Spinal cord (tissue), 10 donors: ENCODE measurements at places on chromosomes 1 and 21.

DNA sequence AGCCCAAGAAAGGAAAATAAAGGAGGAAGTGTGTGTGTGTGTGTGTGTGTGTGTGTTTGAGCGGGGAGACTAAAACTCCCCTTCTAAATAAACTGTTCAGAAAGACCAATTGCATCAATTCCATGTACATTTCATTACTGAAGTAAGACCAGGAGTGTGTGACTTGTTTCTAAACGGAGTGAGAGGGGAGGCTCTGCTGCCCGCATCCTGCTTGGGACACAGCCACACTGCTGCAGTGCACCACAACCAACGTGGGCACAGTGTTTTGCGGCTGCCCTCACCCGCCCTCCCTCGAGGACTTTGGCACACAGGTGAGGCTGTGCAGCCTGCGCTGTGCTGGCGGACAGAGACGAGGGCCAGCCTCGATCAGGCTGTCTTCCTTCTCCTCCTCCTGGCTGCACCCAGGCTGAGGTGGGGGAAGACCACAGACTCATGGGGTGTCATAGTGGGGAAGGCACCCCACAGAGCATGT lies 31.0 kb upstream of the H6PD start:
- DNase-seq, result no peak

GRCh38 chr1:167432780-167433179 lies 85.5 kb downstream of the CD247 start:
- no peak for DNase-seq

- no peak for DNase-seq
Measured at GRCh38 chr1:215677112-215677511, 110.0 kb downstream of the KCTD3 start.

DNA sequence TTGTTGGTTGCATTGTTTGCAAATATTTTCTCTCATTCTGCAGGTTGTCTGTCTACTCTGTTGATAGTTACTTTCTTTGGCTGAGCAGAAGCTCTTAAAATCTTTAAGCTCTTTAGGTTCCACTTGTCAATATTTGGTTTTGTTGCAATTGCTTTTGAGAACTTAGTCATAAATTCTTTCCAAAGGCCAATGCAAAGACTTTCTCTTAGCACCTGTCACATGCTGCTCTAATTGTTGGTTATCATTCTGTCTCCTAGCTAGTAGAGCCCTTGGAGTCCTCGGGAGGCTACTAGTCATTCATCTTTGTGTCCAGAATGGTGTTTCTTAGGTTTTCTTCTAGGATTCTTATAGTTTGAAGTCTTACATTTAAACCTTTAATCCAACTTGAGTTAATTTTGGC lies 312.7 kb upstream of the PROX1 start:
- DNase-seq, result no peak

DNA sequence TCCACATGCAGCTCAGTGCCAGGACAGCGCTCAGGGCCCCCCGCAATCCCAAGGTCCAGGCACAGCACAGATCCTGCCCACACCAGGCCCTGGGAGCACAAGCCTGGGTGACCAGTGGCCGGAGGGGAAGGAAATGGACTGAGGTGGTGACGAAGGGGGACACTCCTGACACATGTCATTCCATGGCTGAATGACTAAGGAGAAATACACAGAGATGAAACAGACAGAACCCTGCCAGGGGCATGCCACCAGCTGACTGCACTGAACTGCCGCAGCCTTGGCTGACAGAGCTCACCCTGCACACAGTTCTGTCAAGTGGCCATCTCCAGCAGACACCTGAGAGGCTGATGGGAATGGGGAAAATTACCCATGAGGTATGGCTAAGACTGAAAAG lies 56.1 kb downstream of the HSF2BP start:
- DNase-seq, result no peak

DNA sequence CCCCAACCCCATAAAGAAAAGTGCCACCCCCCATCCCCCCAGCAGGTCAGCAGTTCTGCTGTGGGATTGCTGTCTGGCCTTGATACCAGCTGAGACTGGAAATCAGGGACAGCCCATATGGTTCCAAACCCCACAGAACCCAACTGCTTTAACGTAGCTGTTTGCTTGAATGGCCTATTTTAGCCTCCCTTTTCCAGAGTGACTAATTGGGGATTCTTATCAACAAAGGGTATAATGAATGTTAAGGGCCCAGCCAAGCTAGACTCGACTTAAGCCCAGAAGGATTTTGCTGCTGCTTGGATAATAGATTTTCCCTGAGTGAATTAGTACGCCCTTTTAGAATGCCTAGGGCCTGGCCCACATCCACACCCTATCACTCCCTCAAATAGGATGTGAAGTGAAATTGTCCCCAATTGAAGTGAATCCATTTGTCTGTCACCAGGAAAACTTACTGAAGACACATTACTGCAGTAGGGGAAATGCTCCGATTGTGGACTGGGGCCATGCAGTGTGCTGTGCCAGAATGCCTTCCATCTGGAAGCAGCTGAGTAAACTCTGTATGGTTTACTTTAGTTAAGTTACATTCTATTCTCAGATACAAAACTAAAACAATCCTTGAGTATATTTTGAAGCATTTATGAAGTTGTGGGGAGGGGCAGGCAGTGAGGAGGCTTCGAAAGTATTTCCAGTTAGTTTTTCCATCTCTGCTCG lies 156.9 kb downstream of the DHRS3 start:
- peak; percentile 86 for DNase-seq

DNA sequence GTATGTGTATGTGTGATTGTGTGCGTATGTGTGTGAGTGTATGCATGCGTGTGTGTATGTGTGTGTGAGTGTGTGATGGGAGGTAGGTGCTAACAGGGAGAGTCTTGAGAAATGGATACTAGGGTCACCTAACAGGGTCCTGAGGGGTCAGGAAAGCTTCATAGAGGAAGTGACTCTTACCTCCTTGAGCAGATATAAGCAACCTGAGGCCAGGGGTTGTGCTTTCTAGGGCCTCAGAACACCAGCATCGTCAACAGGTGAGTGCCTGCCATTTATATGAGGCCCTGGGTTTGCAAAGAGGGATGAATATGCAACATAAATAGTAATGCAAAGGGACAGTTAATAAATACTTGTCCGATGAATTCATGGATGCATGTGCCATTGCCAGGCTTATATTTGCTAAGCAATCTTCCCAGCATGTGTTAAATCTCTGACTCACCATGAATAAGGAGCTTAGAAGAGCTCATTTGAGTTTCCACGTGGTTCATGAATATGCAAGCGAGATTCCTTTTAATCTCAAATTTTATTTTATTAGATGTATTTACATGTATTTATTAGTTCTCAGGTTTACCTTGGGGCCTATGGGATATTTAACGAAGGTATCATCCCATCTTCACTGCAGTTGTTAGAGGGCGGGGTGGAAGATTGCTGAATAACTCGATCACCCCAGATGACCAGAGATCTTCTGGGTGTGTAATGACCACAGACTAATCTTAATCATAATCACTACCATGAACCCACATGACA lies 438.3 kb downstream of the CAMTA1 start:
- DNase-seq, result no peak

- DNase-seq, result no peak
Measured at GRCh38 chr1:110153407-110153950, 3.2 kb downstream of the SLC6A17 start.
